ENCODE measurements at places on chromosomes 6 and 20.

GRCh38 chr20:63967330-63968135 lies 2.2 kb downstream of the ZNF512B start:
- no peak for DNase-seq

GRCh38 chr6:12653486-12653885 lies 63.1 kb upstream of the PHACTR1 start:
- no peak for DNase-seq

GRCh38 chr6:17710331-17710730 lies 3.6 kb upstream of the NUP153 start:
- no peak for DNase-seq

DNA sequence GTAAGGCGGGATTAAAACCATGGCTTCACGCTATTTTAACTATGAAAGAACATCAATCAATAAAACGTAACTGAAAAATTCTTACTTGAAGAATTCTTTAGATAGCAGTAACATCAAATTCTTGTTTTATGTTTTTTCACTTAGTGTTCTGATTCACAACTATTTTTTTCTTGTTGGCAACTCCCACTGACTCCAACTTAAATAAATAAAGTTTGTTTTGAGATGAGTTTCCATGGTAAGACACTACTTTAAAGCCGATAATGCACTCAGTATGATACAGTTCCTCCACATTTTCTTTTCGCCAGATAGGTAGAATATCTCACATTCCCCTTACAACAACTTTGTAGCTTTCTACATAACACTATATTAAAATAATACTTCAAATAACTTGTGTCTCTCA lies 33.1 kb upstream of the CNKSR3 start:
- no peak for DNase-seq

DNA sequence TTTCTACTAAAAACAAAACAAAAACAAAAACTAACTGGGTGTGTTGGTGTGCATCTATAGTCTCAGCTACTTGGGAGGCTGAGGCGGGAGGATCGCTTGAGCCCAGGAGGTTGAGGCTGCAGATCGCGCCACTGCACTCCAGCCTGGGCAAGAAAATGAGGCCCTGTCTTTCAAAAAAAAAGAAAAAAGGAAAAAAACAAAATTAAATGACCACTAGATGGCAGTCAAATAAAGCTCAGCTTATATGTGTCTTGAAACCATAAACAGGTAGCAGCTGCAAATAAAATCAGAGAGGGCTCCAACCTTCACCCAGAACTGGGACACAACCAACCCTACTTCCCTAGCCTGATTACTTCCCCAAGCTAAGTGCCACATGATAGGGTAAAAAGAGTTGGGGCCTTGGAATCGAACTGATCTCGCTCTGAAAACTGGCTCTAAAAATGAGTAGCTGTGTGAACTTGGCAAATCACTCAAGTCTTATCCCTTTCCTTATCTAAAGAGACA lies 67.1 kb upstream of the ADGRF4 start:
- peak; percentile 2 for DNase-seq

- DNase-seq = no peak
These were observed 74.6 kb downstream of the DTD1 start for GRCh38 chr20:18662279-18663040.

- DNase-seq = no peak
These were observed 12.3 kb downstream of the TMEM30A start for GRCh38 chr6:75272145-75272840.

DNA sequence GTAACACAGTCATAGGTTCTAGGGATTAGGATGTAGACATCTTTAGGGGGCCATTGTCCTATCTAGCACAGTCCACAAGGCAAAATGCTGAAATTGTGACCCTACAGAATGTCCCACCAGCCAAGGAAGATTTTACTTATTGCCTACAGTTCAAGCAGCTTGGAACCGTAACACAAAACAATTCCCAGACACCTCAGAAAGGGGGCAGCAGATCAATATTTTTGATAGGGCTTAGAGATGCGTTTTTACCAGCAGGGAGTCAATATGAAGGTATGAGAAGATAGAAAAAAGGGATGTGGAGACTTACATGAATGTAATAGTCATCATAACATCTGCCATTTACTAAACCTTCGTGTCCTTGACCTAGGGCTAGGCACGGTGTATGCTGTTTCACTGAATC lies 81.0 kb downstream of the TMEM170B start:
- no peak for DNase-seq

DNA sequence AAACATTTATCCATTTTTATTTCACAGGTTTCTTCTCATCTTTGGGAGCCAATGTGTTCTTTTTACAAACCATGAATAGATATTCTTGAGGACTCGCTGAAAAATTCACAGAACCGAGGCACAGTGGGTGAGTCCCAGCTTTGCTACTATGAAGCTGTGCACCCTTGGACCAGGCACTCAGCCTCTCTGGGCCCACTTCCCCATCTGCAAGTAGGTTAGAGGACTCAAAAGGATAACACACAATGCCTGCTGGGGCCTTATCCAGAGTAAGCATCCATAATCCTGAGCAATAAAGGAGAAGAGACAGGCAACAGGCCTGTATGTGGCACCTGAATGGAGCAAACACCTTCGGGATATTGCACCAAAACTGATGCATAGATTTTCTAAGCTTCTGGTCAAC lies 153.3 kb downstream of the PREX1 start:
- DNase-seq = no peak

GRCh38 chr20:37313546-37314091 lies 24.2 kb downstream of the MANBAL start:
- no peak for DNase-seq

GRCh38 chr20:17654649-17655285 lies 27.3 kb downstream of the RRBP1 start:
- DNase-seq = no peak

- no peak for DNase-seq
These were observed 198.4 kb upstream of the KCNK16 start for GRCh38 chr6:39520916-39521315.

GRCh38 chr6:52953911-52954839 lies 40.9 kb downstream of the GSTA4 start:
- no peak for DNase-seq

- DNase-seq = no peak
These were observed 226.5 kb downstream of the BTBD9 start for GRCh38 chr6:38413102-38413800.

- DNase-seq = no peak
These were observed 160.8 kb upstream of the BMP2 start for GRCh38 chr20:6606651-6607050.

- no peak for DNase-seq
These were observed 21.7 kb downstream of the CST9L start for GRCh38 chr20:23546435-23547144.
